Hypothalamus (tissue), 51 donors: ENCODE measurements at places on chromosomes 5 and 9.

GRCh38 chr5:180960209-180960608, 28.4 kb upstream of the BTNL3 start:
- DNase-seq: no peak

- no peak for DNase-seq
Measured at GRCh38 chr9:91223000-91223399, 138.7 kb downstream of the AUH start.

GRCh38 chr5:54049144-54049543, 261.2 kb downstream of the ARL15 start:
- DNase-seq: no peak

- no peak for DNase-seq
Measured at GRCh38 chr9:24459953-24460352, 85.7 kb downstream of the IZUMO3 start.

DNA sequence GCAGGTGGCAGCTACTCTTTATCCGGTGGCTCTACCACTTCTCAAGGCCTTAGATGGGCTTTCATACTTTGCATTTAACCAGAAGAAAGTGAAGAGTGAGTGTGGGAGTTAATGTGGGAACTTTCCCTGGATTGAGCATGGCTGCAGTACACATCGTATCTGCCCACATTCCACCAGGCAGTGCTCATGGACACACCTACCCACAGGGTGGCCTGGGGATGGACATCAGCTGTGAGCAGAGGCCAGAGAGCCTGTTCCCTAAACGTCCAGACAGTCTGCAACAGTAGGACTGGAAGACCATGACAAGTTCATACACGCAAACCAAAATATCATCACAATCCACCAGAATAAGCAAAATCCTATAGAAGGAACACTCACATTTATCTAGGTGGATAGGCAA, 213.8 kb downstream of the IRX1 start:
- DNase-seq: no peak

- DNase-seq: no peak
Measured at GRCh38 chr9:27632254-27632653, 59.0 kb upstream of the C9orf72 start.

- DNase-seq: no peak
Measured at GRCh38 chr5:134540747-134541733, 15.6 kb downstream of the JADE2 start.

DNA sequence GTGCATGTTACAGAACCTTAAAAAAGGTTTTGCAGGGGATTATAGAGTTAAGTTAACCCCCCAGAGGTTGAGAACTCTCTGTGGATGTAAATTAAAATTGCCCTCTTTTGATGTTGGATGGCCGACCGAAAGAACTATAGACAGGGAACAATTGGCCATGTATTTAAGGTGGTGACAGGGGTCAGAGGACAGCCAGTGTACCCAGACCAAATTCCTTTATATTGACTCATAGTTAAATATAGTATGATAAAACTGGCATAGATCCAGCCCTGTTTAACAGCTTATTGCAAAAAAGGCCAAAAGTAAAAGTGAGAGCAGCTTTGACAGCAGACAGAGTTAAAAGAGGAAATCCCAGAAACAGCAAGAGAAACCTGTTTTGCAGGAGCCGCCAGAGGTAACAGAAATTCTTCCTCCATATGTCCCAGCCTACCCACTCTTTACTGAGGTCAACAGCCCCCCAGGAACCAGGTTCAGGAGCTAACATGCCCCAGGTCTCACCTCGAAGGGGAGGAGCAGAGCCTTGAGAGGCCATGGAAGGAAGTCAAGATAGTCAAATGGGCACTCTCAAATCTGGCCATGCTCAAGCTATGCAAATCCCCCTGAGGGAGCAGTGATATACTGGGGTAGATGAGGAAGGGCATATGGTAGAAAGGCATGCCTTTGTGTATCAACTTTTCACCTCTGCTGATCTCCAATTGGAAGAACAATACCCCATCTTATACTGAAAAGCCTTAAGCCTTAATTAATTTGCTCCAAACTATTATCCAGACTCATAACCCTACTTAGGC, 156.4 kb upstream of the COX7C start:
- no peak for DNase-seq

DNA sequence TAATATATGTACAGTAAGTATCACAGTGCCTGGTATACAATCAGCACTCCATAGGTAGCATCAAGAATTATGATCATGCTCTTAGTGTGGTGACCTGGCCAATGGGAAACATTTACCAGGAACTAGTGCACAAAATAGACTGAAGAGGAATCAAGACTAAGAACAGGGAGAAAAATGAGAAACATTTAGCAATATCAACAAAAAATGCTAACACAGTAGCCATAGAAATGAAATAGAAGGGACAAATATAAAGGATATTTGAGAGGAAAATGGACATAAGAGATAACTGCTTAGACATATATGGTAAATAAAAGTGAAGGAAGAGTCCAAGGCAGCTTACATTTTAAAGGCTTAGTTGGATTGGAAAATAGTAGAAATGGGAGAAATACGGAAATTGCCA, 16.5 kb upstream of the SPATA9 start:
- DNase-seq: no peak

- DNase-seq: no peak
Measured at GRCh38 chr9:125447202-125447802, 185.7 kb downstream of the GAPVD1 start.

DNA sequence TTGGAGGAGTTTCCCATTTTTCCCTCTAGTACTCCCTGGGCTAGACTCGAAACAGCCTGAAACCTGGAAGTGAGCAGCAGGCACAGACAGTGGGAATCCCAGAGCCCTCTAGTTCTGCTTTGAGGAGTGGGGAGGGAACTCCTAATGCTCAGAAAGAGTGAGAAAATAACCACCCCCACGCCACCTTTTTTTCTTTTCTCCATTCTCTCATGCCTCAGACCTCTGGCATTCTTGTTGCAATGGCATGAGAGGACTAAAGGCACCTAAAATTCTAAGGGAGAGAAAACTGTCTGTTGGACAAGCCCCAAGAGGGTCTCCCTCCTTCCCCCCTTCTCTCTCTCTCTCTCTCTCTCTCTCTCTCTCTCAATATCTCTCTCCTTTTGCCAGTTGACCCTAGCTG, 15.1 kb upstream of the IRF1 start:
- DNase-seq: no peak

DNA sequence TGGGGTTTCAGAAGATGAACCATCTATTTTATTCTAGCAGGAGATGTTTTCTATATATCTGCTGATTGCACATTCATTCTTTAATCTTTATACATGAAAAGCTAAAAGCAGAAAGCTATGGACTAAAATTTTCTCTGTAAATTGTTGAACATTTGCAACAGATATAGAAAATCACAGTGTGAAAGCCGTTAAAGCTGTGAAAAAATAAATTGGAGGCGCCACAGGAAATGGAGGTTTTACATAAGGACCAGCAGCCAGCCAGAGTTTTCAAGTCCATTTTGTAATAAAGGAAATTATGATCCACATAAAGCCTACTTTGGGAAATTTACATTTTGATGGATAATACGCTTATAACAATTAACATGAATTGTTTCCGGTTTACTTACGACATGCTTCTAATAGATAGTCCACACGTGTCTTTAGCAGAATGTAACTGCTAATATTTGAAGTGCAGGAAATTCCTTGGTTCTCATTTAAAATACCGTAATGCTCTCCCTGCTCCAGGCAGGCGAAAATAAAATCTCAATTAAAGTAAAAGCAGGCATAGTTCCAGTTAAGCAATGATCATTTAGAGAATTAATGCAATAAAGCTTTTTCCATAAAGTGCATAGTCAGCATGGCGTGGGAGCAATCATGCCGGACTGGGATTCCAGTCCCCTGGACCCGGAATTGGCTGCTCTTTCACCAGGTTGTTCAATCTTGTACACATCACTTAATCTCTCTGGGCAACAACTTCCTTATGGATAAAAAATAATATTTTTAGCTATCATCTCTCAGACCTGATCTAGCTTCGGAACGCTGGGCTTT, 445.4 kb downstream of the ZNF608 start:
- no peak for DNase-seq

DNA sequence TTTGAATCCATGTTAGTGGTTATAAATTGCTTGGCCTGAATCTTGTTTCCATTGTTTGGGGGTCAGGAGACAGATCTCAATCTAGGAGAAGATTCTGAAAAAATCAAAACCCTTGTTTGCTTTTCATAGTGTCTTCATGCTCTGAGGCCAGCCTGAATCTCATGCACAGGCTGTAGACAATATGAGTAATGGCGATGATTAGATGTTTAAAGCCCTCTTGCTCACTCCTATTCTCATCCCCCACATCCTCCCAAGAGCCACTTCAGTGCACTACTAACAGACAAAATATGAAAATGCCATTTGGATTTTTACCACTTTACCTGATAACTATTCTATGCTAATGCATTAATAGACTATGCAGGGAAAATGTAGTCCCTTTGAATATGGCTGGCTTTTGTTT, 129.4 kb downstream of the NUDT12 start:
- no peak for DNase-seq

DNA sequence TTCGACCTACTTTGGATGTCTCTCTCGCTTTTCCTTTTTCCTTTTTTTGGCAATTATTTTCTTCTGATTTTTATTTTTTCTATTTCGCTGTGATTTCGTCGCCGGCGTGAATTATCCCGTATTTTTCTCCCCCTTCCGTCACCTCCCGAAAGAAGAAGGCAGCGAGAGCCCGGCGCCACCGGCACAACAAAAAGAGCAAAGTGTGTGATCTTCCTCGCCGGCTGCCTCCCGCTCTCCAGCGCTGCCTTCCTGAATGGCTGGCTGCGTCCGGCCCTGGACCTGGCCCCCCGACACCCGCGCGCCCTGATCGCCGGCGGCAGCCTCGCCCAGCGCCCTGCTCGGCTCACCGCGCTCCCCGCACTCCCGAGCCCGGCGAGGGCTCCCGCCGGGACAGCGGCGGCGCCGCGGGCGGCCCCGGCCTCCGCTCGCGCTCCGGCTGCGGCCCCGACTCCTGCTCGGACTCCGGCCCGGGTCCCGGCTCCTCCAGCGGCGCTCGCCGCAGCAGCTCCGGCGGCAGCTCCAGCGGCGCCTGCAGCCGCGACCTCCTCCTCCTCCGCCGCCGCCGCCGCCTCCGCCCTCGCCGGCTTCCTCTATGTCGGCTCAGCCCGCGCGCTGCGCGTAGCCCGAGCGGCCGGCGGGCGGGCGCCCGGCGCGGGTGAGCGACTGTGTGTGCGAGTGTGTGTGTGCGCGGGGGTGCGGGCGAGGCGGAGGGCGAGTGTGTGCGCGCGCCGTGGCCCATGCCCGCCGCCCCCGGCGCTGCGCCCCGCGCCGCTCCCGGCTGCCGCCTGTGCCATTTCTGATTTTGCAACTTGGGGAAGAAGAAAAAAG, 960 bp downstream of the NR2F1 start:
- DNase-seq: no peak

- DNase-seq: no peak
Measured at GRCh38 chr5:98099448-98100105, 673.9 kb upstream of the RGMB start.

GRCh38 chr5:156295431-156295830, 31.5 kb upstream of the SGCD start:
- no peak for DNase-seq

GRCh38 chr5:9495121-9495520, 50.8 kb downstream of the SEMA5A start:
- DNase-seq: no peak

- no peak for DNase-seq
Measured at GRCh38 chr5:83866181-83866580, 145.5 kb upstream of the HAPLN1 start.

DNA sequence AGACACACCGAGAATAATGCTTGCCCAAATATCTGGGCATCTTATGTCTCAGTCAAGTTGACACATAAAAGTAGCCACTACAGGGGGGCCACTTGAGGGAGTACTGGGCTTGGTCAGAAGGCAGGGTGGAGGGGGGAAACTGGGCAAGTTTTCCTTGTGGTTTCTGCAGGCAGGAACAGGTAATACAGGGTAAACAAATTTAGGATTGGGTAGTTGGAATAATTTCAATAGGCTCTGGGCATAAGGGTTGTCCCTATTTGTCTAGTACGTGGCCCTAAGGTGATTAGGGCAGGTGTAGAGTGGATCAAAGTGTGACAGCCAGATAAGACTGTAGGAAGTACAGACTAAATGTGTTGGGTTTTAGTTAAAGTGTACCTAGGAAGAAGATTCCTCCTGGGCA, 353.1 kb downstream of the TLE4 start:
- DNase-seq: no peak

DNA sequence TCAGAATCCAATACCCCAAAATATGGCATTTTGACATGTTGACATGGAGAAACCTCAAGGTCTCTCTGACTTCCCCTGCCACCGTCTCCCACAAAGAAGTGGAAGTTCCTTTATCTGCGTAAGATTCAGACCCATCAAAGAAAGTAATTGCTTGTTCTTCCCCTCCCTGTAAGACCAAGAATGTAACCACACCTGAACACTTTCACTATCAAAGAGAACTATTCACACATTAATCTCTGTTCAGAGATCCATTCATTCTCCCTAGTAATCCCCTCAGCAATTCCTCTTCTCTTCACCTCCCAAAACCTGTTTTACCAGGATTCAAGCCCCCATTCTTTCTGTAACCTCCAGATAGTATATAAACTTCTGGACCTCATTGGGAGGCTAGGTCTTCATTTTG, 4.1 kb upstream of the SLC1A1 start:
- DNase-seq: no peak

- DNase-seq: no peak
Measured at GRCh38 chr9:2907411-2907810, 63.5 kb upstream of the PUM3 start.

DNA sequence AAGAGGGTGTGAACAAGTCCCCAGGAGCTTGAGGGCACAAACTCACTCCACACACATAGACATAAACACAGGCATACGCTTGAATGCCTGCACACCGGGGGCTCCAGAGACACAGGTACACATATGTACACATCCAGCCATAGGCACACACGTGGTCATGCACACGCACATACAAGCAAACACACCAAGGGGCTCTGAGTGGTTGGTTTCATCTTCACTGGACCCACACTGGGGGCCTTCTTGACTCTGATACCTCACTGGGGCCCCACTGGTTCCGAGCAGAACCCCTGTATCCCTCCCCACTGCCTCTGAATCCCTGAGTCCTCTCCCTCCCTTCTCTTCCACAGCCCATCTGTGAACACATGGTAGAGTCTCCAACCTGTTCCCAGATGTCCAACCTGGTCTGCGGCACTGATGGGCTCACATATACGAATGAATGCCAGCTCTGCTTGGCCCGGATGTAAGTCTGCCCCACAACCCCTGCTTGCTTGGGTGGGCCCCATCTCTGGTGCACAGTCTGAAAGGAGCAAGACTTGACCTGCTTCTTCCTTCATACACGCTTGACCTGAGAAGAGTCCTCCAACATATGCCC, 6.4 kb downstream of the SPINK4 start:
- DNase-seq: no peak

- DNase-seq: no peak
Measured at GRCh38 chr5:102802708-102803458, 47.8 kb downstream of the PAM start.
